ENCODE measurements at places on chromosomes 5 and 9. TPM values are rescaled to one million over a fixed set of nuclear protein-coding genes. Genes with fewer than 3 reads are reported as not detected.

Gene C7
- total RNA-seq, result not detected

Gene OLFM1
- total RNA-seq, result not detected

Gene PAIP1
- total RNA-seq, result 42.9 TPM

Gene ANKRD31
- total RNA-seq, result 0.35 TPM

Gene LHX6
- total RNA-seq, result 0.10 TPM

DNA sequence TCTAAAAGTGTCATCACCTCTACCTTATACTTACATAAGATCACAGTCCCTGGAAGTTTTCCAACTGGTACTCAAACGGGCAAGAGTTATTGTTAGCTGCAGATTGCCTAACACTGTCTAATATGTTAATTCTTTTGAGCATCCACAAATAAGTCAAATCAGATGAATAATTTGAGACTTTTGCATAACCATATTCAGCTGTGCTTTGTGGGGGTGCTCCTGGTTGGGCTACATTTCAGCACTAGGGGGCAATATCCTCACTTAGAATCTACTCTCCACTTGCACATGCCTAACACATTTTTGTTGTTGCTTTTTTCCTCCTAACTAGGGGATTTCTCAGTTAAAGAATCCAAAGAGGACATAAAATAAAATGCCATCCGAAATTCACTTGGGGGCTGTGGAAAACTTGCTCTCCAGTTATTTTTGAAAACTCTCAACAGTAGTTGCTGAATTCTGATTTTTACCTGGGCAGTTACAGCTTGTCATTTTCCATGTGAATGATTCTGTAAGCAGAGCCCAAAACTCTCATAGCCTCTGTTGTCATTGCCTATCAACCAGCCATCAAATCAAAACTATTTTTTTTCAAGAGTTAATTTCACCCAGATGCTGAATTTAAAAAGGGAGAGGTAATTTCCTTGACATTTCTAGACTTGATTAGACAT, 71.5 kb downstream of the TRIM36 start:
- peaks cover 7% of the 10 kb centered on the region for H3K27me3 ChIP-seq
- DNase-seq, result peak; percentile 39
- H3K4me3 ChIP-seq, result no peak overlapping the region
- H3K4me1 ChIP-seq, result no peaks in the 10 kb centered on the region
- H3K27ac ChIP-seq, result no peak overlapping the region

- H3K4me3 ChIP-seq, result no peak overlapping the region
- H3K4me1 ChIP-seq, result peaks cover 12% of the 10 kb centered on the region
- no peaks in the 10 kb centered on the region for H3K36me3 ChIP-seq
- peak; percentile 56 for DNase-seq
- peak overlapping the region; percentile 63 for H3K27ac ChIP-seq
Observed at GRCh38 chr5:151721087-151721646, 34.5 kb upstream of the SPARC start.

DNA sequence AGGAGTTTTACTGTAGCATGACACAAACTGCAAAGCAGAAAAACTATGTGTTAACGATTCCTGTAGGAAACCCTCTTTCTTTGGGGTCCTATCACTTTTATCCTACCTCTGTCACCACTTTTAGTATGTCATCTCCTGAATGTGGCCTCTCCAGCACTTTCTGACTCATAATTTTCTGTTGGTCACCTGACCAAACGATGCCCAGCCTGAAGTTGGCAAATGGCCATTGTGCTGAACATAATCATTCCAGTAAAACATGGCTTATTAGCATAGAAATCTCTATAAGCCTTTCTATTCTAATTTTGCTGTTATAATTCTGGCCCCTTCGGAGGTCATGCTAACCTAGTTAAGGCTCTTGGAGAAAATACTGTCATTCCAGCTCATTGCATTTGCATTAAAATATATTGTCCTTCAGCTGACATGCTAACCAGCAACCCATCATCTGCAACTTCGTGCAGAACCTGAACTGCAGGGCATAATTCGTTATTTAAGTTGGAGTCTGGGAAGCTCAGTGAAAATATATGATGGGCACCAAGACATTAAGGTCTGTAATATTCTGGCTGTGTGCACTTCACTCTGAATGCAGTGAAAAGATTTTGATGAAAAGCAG, 140.3 kb downstream of the NMUR2 start:
- no peaks in the 10 kb centered on the region for H3K4me1 ChIP-seq
- no peaks in the 10 kb centered on the region for H3K36me3 ChIP-seq
- no peak for DNase-seq
- no peaks in the 10 kb centered on the region for H3K27me3 ChIP-seq

- no peaks in the 10 kb centered on the region for H3K4me1 ChIP-seq
- H3K36me3 ChIP-seq, result no peaks in the 10 kb centered on the region
- DNase-seq, result no peak
- no peak overlapping the region for H3K27ac ChIP-seq
Observed at GRCh38 chr5:103409013-103409670, 150.6 kb downstream of the MACIR start.

GRCh38 chr5:142245786-142246185, 79.0 kb downstream of the SPRY4 start:
- H3K27me3 ChIP-seq, result no peaks in the 10 kb centered on the region
- no peaks in the 10 kb centered on the region for H3K36me3 ChIP-seq
- H3K4me1 ChIP-seq, result no peaks in the 10 kb centered on the region
- H3K27ac ChIP-seq, result no peak overlapping the region
